ENCODE measurements at places on chromosomes 6 and 20.

DNA sequence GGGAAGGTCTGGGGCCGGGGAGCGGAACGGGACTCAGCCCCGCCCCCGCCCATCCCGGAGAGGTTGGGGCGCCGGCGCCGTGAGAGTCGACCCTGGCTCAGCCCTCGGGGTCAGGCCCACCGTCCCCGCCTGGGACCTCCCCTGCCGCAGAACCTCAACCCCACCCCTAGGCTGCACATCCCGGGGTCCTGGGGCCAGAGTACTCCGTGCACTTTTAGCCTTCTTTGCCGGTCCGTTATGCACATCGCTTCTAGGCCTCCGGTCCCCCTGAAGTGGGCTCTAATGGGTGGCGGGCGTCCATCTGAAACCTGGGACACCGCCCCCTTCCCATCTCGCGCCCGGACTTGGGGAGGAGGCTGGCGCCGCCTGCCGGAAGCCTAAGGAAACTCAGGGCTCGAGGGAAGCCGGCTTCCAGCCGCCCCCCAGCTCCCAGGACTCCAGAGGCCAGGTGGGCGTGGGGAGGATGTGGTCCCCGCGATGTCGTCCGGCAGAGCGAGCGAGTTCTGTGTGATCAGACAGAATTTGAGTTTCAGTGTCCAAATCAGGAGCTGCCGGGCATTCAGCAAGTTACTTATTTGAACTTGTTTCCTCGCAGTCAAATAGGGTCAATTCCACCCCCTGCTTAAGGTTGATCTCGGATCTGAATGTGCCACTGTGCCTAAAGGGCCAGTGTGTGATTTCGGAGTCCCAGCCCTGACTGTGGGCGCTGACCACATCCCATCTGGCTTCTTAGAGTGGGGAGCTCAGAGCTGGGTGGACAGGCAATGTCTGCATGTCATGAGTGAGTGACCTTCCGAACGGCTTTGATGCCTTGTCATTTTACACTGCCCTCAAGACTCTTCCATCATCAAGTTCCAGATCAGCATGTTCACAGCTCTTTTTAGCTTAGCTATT is 47.6 kb downstream of the CPXM1 start:
- DNase-seq, result peak; percentile 57

DNA sequence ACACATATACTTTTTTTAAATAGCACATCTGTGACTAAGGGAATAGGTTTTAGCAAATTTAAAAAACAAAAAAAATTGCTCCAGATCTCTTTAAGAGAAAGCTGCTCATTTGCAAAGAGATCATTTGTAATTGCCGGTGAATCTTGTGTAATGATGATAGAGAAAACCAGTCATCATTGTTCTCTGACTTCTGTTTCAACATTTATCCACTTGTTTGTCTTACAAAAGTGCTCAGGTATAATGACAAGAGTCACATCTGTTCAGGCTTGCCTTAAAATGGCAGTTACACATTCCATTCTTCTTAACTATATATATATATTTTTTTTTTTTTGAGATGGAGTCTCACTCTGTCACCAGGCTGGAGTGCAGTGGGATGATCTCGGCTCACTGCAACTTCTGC is 165.2 kb downstream of the AIG1 start:
- no peak for DNase-seq

DNA sequence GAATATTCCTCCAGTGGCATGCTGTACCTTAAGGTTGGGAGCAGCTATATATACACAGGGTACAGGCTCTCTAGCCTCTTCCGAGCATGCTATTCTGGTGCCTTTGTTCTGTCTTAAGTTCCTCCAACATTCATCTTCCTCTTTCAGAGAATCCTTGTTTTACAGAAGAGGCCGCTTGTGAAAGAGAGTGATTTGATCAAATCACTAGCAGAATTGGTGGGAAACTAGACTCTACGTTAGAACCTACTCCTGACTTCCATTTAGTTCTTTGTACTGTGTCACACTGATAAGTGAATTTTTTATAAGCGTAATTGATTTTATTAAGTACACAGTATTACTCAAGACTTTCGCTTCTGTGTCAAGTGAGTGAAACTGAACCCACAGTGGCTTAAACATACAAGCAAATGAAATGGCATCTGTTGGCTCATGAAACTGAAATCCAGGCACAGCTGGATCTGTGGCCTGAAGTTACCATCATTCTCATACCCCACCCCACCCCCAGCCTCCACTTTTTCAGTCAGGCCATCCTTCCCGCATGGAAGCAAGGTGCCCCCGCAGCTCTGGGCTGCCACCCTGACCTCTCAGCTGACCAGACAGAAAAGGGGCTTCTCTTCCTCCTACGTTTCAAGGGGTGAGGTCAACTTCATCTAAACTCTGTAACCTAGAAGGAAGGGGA is 102.3 kb downstream of the RPP40 start:
- DNase-seq, result no peak

- no peak for DNase-seq
Observed at GRCh38 chr6:87333033-87333432, 4.0 kb upstream of the GJB7 start.

- DNase-seq, result no peak
Observed at GRCh38 chr6:90411292-90411781, 114.7 kb upstream of the BACH2 start.

GRCh38 chr6:39360378-39360777 is 37.9 kb upstream of the KCNK16 start:
- no peak for DNase-seq

DNA sequence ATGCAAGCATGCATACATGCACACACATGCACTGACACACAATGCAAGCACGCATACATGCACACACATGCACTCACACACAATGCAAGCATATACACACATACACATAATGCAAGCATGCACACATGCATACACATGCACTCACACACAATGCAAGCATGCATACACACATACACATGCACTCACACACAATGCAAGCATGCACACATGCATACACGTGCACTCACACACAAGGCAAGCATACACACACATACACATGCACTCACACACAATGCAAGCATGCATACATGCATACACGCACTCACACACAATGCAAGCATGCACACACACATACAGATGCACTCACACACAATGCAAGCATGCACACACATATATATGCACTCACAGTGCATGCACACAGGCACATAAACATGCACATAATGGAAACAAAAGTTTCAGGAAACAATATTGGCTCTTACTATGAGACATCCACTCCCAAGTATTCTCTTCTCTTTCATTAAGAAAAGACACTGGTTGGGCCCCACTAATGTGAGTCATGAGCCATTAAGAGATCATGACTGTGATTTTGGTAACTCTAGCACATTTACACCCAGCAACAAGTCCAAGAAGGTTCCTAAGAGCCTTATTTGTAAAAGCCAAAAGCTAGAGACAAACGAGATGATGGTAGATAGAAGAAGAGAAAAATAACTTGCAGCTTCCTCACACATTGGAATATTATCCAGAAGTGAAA is 22.2 kb downstream of the APCDD1L start:
- no peak for DNase-seq

DNA sequence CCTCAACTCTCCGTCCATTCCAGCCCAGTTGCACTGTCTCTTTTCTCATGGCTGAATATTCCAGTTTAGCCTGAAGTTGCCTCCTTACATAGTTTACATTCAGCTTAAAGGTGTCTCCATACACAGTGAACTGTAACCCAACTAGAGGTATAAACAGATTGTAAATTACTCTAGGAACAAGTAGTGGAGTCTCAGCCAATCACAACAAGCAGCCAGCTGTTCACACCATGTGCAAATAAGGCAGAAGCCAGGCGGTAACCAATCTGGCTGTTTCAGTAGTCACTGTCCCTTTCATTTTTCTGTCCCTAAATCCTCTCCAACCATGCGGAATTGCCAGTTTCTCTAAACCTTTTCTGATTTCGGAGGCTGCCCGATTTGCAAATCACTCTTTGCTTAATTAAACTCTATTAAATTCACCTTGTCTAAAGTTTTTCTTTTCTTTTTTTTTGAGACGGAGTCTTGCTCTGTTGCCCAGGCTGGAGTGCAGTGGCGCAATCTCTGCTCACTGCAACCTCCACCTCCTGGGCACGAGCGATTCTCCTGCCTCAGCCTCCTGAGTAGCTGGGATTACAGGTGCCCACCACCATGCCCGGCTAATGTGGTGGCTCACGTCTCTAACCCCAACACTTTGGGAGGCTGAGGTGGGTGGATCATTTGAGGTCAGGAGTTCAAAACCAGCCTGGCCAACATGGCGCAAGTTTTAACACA is 37.6 kb upstream of the GFOD1 start:
- DNase-seq, result no peak

- DNase-seq, result no peak
Observed at GRCh38 chr6:122806291-122806690, 17.2 kb downstream of the SMPDL3A start.

DNA sequence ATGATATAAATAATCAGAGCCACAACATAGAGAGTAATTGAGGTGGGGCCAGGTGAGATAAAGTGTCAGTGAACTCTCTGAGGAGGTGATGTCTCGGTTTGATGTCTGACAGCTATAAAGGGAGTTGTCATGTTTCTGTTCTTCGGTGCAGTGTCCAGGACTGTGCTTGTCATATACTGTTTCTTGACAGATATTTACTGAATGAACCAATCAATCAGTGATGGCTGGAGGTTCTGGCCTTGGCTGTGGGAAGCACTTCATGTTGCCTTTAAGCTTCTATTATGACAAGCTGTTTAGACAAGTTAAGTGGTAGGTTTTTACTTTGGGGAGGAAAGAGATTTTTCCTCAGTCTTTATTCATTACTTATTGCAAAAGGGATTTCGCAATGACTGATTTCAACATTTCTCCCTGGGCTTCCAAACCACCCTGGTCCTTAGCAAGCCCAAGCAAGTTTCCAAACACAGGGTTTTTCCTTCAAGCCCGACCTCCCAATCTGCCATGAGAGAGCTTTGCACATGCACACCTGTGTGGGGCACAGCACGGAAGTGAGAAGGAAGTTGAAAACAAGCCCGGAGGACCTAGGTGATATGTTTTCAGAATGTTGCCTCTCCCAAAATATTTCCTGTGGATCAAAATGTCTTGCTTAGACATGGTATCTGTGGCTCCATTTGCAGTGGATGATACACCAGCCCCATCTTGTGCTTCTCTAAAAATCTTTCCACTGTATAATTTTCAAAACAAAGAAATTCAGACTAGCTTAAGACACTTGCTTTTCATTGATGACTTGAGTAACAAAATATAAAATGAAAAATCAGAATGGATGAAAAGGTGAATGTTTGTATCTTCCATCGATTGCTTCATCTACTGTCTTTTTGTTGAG is 567.3 kb upstream of the BTBD3 start:
- no peak for DNase-seq

- DNase-seq, result no peak
Observed at GRCh38 chr20:59817406-59817805, 116.0 kb downstream of the SYCP2 start.

DNA sequence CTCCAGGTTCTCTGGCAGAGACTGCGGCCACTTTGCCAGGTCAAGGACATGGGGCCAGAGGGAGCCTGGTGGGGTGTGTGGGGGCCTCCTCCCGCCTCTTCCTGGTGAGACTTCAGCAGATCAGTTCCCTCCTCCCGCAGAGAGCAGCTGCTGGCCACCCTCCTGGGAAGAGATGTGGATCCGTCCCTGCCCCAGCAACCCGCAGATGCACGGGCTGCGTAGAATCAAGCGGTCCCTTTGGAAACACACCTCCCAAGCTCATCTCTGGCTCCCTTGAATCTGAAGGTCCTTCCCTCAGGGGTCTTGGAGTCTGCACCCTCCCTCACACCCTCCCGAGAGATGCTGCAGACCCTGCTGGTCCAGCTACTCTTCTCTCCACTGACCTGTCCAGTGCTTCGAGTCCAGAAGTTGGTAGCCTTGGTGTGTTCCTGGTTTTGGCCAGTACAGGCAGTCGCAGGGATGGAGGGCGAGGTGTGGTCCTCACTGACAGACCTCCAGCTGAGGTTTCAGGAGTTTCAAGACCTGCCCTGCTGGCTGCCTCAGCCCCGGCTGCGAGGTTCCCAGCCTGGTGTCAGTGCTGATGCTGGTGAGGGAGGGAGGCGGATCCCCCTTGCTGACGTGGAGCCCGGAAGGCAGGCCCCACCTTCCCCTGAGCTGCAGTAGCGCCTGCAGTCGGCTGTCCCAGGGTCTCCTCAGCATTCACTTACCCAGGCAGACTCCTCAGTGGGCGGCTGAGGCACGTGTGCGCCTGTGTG is at the start of gene NPBWR2:
TSS of gene NPBWR2 (minus strand) at position 585 of the 755 bp plus-strand sequence. CDS start 734 bp downstream, outside the sequence.
- peak; percentile 30 for DNase-seq

GRCh38 chr6:134795691-134796090 is 154.2 kb downstream of the ALDH8A1 start:
- DNase-seq, result no peak

DNA sequence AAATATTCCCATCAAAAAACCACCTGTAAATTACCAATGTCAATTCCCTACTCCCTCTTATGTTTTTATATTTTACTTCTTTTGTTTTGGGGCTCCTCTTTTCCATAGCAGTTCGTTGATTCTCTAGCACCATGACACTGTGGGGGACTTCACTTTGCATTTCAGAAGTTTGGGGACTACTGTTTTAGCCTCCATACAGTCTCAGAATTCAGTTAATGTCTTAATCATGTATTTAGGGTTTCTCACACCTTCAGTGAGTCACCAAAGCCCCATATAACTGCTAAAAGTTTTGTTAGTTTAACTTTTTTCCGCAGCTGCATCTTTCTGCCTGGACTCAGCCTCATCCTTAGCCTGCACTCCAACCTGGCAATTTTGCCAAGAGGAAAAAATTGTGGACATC is 20.7 kb upstream of the AIG1 start:
- no peak for DNase-seq

GRCh38 chr20:34065260-34065659 is 46.8 kb downstream of the EIF2S2 start:
- no peak for DNase-seq

GRCh38 chr6:151482290-151482689 is 11.5 kb upstream of the CCDC170 start:
- no peak for DNase-seq

DNA sequence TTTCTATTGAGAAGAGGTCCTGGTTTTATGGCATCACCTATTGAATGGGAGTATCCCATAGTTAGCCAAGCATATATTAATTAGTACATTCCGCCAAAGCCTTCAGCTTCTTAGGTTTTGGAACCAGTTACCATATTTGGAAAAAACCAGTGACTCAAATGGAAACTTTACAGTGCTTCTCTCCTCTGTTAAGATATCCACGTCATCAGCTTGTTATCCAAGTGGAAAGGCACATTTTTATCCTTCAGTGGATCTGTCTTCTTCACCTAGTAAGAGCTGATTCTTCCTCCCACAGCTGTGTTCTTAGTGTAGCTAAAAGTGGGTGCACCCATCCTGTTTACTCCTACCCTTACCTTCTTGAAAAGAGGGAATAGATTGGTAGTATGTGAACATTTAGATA is 34.5 kb downstream of the TPD52L1 start:
- no peak for DNase-seq

- no peak for DNase-seq
Observed at GRCh38 chr6:54217018-54217417, 91.2 kb upstream of the TINAG start.

DNA sequence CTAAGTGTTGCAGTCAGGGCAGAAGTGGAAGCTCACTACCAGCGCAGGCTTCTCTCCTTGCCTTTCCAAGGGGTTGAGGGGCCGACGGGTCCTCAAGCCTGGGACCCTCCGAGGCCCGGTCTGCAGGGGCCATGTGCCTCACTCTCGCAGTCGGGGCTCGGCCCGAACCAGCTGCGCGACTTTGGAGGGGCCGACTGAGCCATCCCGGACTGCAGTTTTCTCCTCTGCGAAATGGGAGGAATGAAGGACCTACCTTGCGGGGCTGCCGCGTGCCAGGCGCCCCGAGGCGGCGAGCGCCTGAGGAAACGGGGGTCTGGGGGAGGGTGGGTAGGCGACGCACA is 5.6 kb downstream of the LZTS3 start:
- no peak for DNase-seq

GRCh38 chr6:131787079-131787478 is 20.7 kb upstream of the ENPP1 start:
- no peak for DNase-seq

Measured in Right ventricle myocardium superior (tissue), 1 donor.